ENCODE measurements at places on chromosomes 7 and 10.

DNA sequence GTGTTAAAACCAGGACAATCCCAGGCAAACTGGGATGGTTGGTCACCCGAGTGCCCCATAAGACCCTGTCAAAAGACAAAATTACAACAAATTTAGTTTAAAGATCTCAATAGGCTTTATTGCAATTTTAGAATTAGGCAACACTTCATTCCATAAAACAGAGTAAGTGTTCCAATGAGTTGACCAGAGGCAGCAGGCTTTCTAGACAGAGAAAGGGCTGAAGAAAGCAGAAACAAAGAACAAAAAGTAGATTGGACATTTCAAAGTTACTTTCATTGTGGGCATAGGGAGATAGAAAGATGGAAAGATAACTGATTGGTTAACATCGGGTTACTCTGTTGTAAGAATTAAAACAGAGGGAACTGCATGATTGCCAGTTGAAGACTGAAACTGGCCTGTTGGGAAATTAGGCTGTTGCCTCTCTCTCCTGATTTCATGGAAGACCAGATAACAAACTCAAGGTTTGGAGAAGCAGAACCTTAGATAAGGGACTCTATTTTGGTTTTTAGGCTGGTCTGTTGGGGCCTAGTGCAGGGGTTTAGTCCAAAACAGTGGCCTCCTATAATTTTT, 36.3 kb downstream of the ENTPD1 start:
- DNase-seq, result no peak

DNA sequence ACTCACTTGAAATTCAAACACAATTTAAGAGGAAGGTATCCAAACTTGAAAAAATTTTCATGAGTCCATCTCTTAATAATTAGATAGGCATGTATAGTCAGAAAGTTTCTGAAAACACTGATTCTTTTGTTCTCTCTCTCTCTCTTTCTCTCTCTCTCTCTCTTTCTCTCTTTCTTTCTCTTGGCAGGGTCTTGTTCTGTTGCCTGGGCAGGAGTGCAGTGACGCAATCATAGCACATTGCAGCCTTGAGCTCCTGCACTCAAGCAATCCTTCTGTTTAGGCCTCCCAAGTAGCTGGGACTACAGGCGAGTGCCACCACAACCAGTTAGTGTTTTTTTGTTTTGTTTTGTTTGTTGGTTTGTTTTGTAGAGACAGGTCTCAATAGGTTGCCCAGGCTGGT, 59.3 kb downstream of the PRTFDC1 start:
- DNase-seq, result no peak

DNA sequence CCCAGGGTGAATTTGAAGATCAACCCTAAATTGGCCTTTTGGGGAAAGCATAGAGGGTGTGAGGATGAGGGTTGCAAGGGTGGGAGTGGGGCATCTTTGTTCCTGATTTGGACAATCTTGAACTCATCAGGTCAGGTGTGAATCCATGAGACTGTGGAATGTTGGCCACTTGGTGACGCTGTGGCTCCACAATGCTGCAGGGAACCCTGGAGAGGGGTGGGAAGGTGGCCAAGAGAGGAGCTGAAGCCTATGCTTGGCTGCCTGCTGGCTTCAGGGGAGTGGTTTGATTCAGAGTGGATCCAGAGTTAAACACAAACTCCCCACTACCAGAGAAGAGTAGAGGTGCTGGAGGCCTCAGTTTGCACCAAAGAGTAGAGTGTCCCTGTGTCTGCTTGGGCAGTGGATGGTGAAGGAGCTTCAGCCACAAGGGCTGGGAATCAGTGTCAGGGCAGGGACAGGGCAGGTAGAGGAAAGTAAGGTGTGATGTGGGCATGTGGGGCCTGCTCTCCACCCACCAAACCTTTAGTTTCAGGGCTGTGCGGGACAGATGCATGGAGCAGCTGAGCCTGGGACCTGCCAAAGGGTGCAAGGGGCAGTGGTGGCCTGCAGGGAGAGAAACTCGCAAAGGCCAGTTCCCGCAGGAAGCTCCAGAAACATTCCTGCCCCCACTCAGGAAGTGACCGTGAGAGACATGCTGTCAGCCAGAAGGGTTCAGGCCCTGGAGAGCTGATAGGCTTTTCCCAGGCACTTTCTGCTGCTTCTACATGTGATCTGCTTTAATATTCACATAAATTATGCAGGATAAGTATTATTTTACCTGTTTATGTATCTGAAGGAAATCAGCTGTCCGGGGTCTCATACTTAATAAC, 81.0 kb upstream of the PRSS58 start:
- DNase-seq, result no peak

DNA sequence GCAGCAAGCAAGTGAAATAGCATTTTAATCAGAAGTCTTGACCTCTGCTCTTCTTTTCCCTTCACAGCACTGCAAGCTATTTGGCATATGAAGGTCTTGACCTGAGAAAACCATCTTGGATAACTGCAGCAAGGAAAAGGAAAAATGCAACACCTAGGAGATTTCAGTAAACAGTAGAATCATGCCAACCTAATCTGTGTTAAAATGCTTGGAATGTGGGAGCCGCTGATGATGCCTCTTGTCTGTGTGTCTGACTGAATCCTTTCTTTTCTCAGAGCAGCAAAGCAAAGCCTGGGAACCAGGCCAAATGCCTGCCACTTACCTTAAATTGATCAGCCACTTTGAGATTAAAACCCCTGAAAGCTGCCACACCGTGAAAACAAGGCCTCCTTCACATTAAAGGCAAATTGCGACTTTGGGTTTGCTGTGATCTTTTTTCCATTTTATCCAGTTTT, 80.4 kb upstream of the CDK6 start:
- no peak for DNase-seq

GRCh38 chr7:91894781-91895480, 14.4 kb upstream of the MTERF1 start:
- DNase-seq, result no peak
